NCI-H2107 (cell line): ENCODE measurements at places on chromosomes 6 and 20.
A peak's percentile ranks its signal among the peaks of the same experiment; 100 is the strongest.

- no peak for DNase-seq
Observed at GRCh38 chr6:122035173-122035572, 364.3 kb upstream of the HSF2 start.

- no peak for DNase-seq
Observed at GRCh38 chr6:139888681-139889122, 514.3 kb upstream of the CITED2 start.

DNA sequence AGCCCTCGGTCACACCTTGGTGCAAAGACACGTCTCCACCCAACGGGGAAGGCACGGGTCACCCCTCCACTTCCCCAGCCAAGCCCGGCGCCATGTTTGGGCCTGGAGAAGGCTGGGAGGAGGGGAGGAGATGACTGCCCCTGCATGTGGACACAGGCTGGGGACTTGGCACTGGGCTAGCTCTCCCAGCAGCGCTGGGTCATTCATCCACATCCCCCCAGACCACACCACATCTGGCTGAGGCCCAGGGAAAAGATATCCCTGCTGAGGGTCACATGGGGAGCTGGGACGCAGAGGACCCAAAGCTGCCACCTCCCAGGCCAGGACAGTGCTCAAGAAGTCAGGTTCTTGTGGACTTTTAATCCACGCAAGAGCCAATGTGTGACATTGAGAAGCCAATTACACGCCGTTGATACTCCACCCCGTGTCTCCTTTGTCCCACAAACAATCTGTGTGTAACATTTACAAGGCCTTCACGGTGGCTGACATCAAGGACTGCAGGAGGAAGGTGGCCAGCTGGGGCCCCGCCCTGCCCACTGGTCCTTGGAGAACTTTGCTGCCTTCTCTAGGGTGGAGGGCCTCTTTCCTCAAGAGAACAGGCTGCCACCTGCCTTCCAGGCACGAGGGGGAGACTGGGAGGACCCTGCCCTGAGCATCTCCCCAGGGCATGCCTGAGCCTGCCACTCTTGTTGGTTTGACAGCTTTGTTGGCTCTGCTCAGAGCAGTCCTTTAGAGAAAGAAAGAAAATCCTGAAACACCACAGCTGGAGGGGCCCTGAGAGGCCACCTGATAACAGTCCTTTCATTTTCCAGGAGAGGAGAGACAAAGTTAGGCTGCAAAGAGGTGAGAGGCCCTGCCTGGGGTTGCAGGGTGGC lies 5.3 kb upstream of the IP6K3 start:
- DNase-seq, result no peak

DNA sequence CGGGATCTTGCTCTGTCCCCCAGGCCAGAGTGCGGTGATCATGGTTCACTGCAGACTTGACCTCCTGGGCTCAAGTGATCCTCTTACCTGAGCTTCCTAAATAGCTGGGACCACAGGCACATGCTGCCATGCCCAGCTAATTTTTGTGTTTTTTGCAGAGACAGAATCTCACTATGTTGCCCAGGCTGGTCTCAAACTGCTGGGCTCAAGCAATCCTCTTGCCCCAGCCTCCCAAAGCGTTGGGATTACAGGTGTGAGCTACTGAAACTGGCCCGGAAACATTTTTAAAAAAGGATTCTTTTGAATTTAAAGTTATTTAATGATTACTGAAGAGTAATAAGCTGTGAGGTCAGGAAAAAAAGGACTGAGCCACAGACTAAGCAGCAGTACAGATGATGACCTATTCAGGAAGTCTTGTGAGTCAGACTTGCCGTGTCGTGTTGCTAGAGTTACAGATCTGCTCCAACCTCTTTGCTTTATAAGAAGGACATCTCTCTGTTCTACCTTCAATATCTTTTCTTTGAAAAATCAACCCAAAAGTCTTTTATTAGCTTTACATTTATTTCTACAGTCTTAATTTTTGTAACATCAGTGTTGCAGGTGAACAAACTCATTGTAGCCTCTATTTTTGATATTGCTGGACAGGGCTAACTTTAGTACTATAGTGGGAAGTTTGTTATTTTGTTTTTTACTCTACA lies 108.7 kb downstream of the NCOA3 start:
- no peak for DNase-seq

- DNase-seq, result no peak
Observed at GRCh38 chr6:134647861-134648260, 302.0 kb downstream of the ALDH8A1 start.

- DNase-seq, result no peak
Observed at GRCh38 chr20:17394411-17394810, 136.8 kb downstream of the BFSP1 start.

DNA sequence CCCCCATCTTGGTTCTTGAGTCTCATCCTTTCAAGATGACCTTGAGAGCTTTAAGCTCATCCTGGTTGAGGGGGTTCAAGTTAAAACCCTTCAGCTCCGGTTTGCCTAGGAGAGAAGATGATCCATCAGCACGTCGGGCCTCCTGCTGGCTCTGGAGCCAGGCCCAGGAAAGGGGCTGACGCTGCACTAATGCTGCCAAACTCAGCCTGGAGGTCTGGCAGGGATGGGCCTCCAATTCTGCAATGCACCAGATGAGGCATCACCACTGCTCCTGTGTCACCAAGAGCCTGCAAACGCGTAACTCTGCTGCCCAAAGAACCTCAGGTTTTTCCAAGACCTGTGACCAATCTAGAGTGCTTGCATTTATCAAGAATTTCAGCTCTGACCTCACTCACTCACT lies 6.1 kb downstream of the PDRG1 start:
- no peak for DNase-seq

GRCh38 chr6:130525408-130525807 lies 159.6 kb downstream of the TMEM200A start:
- no peak for DNase-seq

DNA sequence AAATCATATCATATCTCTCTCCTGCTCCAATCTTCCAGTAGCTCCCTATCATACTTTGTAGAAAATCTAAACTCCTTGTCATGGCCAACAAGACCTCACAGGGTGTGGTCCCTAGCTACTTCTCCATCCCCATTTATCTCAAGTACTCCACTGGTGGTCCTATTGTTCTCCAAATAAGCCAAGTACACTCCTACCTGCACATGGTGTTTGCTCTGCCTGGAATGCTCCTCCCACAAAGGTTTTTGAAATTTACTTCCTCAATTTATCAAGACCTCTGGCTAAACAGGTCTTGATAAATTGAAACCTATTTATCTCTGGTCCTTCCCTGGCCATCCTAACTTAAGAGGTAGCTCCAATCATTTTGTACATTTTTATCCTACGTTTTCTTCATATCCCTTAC lies 12.1 kb downstream of the TMX4 start:
- DNase-seq, result no peak

DNA sequence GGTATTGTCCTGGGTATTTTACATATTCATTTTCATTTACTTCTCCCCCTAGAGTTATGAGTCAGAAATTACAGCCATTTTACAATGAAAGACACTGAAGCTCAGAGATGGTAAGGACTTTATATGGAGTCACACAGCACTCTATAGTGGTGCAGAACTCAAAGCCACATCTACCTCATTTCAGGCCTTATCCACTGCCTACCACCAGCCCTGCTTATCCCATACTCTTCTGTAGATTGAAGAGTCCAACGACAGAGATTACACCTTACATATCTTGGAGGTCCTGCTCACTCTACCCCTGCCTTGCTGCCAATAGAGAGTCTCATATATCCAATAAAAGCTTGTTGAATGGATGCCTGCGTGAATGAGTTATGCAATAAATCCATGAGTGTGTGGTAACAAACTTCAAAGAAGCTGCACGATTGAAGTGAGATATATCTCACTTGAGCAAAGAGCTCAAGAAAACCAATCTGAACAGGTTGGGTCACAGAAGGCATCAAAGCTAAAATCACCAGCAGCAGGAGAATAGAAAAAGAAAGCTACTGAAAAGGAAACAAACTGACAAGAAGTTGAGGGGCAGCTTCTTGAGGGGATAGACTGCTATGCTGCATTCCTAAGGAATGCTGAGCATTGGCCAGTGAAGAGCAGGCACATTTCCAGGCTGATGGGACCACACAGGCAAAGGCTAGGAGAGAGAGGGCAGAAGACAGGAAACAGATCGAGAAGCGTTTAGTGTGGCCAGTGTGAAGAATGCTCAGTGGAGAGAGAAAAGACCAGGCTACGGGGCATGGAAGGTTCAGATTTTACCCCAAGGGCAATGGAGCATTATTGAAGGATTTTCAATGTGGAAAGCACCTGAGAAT lies 585.6 kb downstream of the DHX35 start:
- DNase-seq, result no peak

DNA sequence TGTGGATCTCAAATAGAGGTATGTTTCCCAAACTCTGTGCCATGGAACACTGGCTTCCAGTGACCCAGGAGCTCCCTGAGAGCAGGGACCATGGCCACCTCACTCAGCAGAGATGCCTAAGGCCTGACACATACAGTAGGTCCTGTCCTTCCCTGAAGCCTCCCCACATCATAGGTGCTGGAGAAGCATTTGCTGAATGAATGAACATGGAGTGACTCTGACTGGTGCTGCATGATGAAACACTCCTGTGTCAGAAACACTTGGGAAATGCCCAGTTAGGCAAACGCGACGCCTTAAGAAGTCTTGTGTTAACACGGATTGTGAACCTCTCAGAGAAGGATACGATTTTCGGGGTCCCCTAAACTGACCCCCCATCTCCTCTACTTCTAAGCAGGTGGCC lies 14.3 kb downstream of the SLA2 start:
- DNase-seq, result no peak

- no peak for DNase-seq
Observed at GRCh38 chr20:39338469-39339376, 376.6 kb downstream of the DHX35 start.

- no peak for DNase-seq
Observed at GRCh38 chr20:15364781-15365180, 1027.4 kb upstream of the FLRT3 start.

DNA sequence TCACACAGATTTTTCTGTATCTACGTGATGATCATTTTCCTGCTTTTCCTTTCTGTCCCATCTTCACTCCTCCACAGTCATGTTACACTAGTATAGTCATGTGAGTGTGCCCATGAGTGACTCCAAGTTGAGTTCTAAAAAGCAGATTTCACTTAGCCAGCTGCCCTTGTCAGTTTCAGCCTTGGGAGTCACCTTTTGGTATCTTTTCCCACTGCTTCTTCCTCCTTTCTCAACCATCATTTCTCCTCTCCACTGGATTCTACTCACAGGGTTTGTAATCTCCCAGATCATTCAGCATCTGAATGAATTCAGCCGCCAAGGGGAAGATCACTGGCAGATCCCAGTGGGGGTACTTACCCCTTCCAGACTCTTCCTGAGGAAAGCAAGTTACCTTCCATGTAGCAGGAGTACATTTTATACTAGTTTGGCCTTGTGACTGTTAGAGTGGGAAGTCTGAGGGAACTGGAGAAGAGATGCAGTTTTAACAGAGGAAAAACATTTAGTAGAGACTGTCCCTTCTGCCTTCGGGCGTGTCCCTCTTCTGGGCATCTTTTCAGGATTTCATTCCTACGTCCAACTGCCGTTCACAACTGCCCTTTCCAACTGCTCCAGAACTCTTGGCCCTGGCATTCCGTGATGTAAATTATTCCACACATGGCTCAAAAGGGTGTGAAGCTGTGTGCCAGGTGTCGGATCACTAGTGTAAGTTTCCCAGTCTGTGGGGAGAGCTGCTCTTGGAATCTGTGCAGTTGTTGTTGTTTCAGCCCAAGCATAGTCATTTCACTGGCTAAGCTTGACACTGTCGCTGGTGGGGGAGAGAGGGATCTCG lies 38.9 kb downstream of the BICRAL start:
- no peak for DNase-seq

DNA sequence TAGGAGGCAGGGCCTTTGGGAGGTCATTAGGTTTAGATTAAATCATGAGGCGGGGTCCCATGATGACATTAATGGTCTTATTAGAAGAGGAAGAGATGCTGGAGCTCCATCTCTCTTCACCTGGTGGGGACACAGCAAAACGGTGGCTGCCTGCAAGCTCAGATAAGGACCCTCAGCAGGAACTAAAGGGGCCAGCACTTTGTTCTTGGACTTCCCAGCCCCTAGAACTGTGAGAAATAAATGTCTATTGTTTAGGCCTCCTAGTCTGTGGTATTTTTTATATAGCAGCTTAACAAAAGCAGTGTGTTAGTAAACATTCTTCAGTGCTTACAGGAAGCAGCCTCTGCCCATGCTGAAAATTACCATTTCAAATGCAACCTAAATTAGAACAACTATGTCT lies 157.6 kb downstream of the FOXA2 start:
- DNase-seq, result no peak

GRCh38 chr6:44217332-44218143 lies 812 bp downstream of the MYMX start:
- no peak for DNase-seq

- DNase-seq, result no peak
Observed at GRCh38 chr6:28587746-28588075, 62.0 kb downstream of the GPX5 start.

DNA sequence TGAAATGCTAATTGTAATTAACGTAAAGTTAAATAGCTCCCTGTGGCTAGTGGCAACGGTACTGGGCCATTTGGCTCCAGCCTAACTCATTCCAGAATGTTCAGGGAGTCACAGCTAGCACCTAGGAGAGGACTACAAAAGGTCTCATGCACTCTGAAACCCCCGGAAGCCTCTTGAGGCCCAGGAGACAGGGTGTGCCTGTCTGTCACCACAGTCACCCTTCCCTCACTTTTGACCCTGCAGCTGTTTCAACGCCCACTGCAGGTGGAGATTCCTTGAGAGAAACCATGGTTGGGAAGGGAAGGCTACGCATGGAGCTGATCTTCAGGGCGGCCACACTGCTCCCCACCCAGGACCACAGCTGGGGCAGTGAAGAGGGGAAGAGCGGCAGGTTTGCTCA lies 58.6 kb downstream of the SULF2 start:
- DNase-seq, result no peak

GRCh38 chr6:138374815-138375214 lies 2.9 kb upstream of the SMIM28 start:
- no peak for DNase-seq

DNA sequence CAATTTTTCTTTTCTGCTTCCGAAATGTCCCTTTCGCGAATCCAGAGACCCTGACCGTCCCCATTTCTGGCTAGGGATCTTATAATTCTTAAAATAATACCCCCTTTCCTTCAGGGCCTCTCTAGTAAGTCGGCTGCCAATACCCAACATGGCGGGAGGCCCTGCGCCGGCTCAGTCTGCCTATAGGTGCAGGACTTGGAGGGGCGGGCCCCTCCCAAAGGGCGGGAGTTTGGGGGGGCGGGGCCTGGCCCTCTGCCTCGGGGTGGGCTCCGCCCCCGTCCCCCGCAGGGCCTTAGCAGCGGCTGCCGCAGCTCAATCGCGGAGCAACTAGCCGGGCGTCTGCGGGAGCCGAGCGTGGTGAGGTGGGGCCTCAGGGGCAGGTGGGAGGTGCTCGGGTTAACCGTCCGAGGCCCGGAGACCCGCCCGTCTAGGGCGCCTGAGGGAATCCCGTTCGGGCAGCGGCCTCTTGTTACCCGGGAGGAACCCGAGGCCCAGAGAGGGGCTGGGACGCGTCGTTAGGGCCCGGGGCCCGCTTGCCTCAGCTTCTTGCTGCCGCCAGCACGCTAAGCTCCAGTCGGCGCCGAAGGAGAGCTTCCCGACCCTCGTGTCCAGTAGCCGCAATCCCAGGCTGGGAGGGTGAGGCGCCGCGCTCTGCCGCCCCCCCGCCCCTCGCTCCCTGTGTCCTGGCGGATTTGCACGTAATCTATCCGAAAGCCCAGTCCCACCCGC lies at the start of gene CEP250:
CEP250 (plus strand) TSS at position 718 of the 729 bp plus-strand sequence. CDS start 6,770 bp downstream, outside the sequence.
- peak; percentile 61 for DNase-seq
